Epithelial cell of proximal tubule (primary cell): ENCODE measurements at places on chromosomes 11 and 22. TPM values are rescaled to one million over a fixed set of nuclear protein-coding genes. Genes with fewer than 3 reads are reported as not detected.
A peak's percentile ranks its signal among the peaks of the same experiment; 100 is the strongest.

LIF gene
- 48.7 and 49.8 TPM in 2 replicates for total RNA-seq

CCDC117 gene
- 17.1 and 20.9 TPM in 2 replicates for total RNA-seq

KCNJ4 gene
- total RNA-seq: 0.07 TPM in 1 of 2 replicates, not detected in the other

ZP1 gene
- not detected in 2 replicates for total RNA-seq

MS4A12 gene
- total RNA-seq: not detected in 2 replicates

GRCh38 chr11:64715756-64716472, 7.1 kb downstream of the NRXN2 start:
- no peak for DNase-seq

- DNase-seq: peak; percentile 56
Measured at GRCh38 chr11:27084518-27084917, 43.9 kb downstream of the BBOX1 start.

GRCh38 chr11:15764948-15765347, 591.4 kb downstream of the SOX6 start:
- no peak for DNase-seq

DNA sequence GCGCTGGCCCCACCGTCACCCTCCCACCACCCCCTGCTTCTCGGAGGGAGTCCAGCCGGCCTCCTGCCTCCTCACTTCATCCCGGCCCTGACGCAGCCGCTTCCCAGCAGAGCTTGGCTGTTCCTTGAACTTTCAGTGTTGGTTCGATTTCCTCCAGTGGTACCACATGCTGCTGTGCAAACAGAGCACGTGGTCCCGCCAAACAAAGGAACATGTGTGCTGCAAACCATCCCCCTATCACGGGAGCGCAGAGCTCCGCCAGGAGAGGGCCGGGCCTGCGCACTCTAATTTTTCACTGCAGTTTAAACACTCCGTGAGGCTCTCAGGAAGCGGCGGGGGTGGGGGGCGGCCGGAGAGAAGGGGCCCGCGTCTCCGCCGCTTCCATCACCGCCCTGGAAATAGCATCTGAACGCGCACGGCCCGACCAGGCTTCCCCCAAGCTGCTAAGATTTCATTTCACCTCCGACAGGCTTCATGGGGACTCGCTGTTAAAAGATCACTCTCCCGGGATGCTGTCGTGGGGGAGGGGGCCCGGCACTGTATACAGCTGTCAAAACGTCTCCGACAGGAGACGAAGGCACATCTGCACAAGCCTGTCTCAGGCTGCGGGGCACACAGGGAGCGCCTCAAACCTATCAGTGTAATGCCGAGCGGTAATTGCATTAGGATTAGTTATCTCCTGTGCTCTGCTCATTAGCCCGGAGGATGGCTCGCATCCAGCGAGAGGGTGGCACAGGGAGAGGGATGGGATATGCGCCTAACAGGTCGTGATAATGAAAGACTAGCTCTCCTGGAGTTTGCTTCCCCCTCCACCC, 269.9 kb upstream of the SORL1-AS1 start:
- DNase-seq: peak; percentile 9

- peak; percentile 43 for DNase-seq
Measured at GRCh38 chr11:103648670-103649400, 387.6 kb upstream of the DDI1 start.

GRCh38 chr22:35488513-35488912, 52.1 kb upstream of the RASD2 start:
- no peak for DNase-seq

- no peak for DNase-seq
Measured at GRCh38 chr11:34758262-34758661, 137.4 kb downstream of the EHF start.

DNA sequence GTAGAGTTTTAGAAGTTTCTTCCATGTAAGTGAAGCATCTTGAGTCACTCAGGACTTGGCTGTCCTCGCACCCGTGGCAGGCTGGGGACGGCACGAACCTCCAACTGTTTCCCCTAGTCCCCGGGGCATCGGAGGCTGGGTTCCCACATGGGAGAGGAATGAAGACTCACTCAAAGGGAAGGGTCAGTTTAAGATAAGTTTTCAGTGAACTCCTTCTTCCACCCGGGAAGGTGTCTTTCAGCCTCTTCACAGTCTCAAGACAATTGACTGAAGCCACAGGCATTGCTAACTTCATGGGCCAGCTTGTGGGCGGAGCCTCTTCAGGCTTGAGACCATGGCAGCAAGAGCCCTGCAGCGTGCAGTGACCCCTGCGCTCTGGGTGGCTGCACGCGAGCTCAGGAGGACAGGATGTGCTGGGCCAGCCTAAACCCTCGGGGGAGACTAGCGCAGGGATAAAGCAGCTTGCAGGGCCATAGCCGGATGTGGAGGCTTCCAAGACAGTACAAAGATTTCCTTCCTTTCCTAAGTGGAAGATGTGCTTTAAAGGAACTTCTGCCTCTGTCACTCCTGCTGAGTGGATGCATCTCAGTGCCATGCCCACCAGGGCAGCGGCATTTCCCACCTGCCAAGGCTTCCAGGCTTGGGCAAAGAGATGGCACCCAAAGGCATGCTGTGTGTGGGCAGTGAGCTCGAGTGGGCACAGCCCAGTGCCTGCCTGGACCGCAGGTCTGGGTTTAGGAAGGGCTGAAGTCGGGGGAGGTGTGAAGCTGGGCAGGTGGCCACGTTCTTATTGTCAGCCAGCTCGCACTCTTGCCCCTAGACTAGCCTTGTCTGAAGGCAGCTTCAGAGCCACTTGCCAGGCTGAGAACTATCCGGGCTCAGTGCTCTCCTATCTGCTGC, 32.9 kb downstream of the PPIL2 start:
- no peak for DNase-seq

DNA sequence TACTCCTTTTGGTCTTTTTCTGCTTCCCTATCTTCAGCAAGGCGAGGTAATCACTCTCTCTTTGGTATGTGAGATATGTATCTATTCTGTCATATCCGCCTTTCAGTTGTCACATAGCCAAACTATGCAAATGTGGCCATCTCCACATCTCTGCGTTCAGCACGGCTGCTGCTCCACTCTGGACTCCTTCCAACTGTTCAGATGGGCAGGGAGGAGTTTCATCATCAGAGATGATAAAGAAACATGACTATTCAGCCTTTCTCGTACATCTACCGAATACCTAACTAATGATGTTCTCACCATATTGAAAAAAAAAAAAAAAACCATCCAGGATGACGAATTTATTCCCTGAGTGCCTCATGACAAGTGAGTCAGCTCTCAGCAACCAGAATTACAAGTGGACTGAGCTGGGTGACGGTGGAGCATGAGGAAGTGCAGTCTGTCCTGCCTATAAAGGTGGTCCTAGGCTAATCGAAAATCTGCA, 899.6 kb downstream of the OPCML start:
- DNase-seq: peak; percentile 75

GRCh38 chr11:5809122-5809519, 397 bp downstream of the OR52N2 start:
- no peak for DNase-seq

DNA sequence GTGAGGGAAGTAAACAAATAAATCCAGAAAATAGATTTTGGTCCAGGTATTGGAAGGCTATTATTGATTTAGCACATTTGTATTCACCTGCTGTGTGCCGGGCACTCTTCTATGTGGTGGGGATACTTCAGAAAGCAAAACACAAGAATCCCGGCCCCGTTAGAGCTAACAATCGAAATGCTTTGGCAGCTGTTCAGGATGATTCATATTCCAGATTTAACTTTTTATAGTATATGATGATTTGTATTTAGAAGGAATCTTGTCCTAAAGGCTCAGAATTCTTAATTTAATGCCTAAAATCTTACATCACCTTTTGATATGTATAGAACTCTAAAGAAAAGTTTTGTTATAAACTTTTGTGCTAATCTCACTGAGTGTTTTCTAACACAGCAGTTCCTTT, 28.0 kb downstream of the ZC3H12C start:
- DNase-seq: no peak

- DNase-seq: no peak
Measured at GRCh38 chr11:117843666-117844484, 19.3 kb upstream of the FXYD2 start.

DNA sequence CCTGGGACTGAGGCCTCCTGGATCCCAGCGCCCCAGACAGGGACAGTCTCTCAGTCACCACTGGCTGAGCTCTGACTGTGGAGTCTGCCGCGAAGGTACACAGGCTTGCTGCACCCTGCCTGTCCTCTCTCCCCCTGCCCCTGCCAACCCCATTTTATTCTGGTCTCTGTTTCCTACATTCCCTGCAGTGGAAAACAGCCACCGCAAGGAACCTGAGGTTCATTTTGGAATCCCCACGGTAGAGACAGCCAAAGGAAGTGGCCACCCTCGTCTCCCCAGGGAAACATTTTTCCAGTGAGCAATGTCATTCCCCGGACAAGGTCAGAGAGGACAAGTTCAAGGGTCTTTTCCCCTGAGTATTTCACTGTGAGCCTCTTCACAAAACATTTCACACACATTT, 56.6 kb downstream of the FBXO7 start:
- no peak for DNase-seq
